ENCODE measurements at places on chromosomes 3 and 15.

GRCh38 chr3:159187232-159187631, 385.4 kb downstream of the MFSD1 start:
- DNase-seq = no peak

DNA sequence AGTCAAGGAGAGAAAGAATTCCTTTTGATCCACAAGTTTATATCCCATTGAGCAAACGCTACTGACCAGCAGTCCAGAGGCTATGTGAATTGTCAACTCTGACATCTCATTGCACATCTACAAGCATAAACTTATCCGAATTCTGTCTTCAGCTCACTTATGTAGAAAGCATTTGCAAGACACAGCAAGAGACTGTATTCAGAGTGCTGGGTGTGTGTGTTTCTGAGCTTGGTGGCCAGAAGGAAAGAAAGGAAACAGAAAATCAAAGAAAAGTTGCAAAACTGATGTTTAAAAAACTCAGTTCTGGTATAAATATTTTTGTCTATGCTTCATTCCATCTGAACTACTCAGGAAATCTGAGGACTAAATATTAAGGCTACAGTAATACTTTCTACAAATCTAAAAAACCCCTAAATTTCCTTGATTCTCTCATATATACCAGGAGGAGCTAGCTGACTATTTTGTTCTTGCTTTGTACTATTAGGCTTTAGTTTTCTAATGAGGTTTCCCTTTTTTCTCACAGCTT, 45.5 kb downstream of the LSAMP start:
- DNase-seq = no peak

GRCh38 chr15:67183443-67184169, 70.9 kb downstream of the AAGAB start:
- DNase-seq = no peak

- DNase-seq = no peak
Observed at GRCh38 chr15:42736178-42736792, 643 bp downstream of the CDAN1 start.

Data from activated naive CD4-positive, alpha-beta T cell treated with anti-CD3 and anti-CD28 coated beads, Interleukin-2, amount 50 U/mL, for 72 hours (primary cell).